GM13976 (cell line): ENCODE measurements at places on chromosomes 4 and X.

DNA sequence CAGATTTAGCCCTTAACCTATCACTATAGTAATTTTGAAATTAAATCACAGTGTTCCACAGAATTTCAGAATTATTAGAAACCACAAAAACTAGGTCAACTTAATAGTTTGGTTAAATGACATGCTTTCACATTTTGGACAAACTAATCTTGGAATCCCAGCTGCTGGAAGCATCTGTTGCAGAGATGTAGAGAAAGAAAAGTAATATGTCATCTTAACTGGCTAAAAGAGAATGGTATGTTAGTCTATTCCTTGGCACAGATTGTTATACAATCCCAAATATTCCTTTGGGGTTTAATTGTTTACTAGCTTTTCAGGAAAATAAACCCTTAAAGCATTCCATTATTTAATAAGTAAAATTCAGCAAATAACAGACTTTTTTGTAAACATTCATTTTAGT, 519.9 kb downstream of the IL15 start:
- DNase-seq, result no peak

GRCh38 chrX:46965125-46965758, 53.0 kb downstream of the JADE3 start:
- no peak for DNase-seq

DNA sequence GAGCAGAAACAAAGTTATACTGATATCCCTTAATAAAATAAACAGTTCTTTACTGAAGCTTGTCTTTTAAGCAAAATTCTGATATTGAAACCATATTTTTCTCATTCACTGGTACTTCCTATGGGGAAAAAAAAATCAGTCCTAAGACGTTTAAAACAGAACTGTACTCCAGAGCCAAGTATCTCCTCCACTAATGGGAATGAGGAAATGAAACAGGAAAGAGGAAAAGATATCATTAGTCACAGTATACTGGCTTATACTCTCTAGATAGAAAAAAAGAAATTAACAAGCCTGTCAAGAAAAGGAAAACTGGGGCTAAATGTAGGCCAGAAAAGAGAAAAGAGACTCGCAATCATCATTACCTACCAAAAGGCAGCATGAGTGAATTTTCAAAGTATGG, 252.7 kb downstream of the CENPC start:
- no peak for DNase-seq

DNA sequence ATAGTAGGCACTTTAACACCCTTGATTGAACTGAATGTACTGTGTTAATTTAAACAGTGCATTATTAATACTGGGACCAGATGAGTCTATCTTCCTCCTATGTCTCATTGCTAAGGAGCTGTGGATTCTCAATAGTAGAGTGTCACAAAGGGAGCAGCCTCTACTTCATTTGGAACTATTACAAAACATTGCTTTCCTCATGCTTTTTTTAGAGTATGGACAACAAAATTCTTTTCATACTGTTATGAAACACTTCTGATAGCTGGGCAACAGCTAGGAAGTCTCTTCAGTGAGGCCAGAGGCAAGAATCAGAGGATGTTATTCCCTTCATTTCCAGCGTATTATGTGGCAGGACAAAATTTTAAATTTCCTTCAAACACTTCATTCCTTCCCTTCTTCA, 160.8 kb downstream of the FBXO8 start:
- no peak for DNase-seq

DNA sequence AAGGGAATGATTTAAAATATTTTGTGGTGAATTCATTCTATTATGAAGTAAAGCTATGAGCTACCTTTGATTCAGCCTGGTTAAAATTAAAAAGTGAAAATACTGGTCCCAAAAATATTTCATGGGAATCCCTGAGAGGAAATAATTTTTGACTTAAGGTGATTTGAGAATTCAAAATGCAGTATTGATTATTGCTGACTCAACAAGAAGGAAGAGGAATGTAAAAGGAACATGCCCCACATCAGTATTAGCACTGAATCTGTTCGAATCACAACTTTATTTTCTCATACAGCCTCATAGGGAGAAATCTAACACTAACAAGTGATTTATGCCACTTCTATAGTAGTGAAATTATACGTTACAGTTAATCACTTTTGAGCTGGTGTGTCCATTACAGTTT, 27.7 kb downstream of the EIF2S3 start:
- DNase-seq, result no peak

GRCh38 chrX:44447214-44447613, 95.4 kb downstream of the FUNDC1 start:
- DNase-seq, result no peak

DNA sequence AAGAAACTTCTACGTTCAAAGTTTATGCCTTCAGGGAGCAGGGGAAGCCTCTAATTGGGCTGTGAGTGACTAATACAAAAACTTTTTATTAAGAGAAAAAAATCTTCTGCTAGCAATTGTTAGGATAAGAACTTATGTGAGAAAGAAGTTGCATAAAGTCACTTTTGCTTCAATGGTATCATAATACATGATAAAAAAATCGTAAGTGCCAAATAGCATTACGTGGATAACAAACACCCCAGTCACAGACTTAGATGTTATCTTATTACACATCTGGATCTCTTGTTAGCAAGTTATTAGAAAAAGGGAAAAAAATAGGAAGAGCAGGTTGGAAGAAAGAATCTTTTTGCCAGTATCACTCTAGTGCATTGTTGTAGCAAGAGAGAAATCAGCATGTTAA, 4.2 kb upstream of the NDST4 start:
- DNase-seq, result no peak

- no peak for DNase-seq
Observed at GRCh38 chr4:25818371-25818871, 44.4 kb downstream of the SEL1L3 start.
